Progenitor cell of endocrine pancreas (in vitro differentiated cells): ENCODE measurements at places on chromosomes 6 and 20.

GRCh38 chr6:129875610-129876520 lies 14.8 kb upstream of the TMEM244 start:
- DNase-seq, result no peak

GRCh38 chr6:78861509-78861908 lies 5.8 kb upstream of the IRAK1BP1 start:
- no peak for DNase-seq

DNA sequence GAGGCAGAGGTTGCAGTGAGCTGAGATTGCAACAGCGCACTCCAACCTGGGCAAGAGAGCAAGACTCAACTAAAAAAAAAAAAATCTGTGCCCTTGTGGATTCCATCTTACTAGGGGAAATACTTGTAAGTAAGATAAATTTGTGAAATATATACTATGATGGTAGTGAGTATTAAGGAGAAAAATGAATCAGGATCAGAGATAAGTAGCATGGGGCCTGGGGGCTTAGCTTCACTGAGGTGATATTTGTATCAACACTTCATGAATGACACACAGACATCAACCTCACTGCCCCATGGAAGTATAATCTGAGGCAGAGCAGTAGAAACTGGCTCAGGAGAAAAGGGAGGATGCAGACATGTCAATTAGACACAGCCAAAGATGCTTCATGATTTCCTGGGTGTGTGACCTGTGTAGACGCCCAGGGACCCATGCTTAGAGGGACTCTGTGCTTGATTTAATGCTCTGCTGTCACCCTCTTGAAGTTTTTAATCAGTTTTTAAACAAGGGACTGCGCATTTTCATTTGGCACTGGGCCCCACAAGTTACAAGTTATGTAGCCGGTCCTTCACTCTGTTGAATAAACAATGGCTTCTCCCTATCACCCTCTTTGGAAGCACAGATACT lies 41.9 kb downstream of the PCNA start:
- DNase-seq, result no peak

DNA sequence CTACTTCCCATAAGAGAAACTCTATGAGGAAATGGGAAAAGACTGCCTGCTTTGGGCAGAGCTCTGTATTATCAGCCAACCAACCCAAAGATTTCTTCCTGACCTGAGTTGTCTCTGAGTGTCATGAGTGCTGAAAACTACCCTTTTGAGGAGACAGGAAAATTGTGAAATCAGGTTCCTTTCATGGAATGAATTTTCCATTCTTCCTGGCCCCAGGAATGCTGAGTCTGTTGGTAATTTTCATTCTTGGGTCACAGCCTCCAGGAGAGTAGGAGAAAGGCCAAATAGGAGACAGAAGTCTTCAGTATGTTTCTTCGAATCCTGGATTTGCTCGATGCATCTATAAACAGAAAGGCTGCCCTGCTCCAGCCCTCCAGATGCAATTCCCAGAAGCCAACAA lies 53.6 kb downstream of the SCML4 start:
- DNase-seq, result no peak

DNA sequence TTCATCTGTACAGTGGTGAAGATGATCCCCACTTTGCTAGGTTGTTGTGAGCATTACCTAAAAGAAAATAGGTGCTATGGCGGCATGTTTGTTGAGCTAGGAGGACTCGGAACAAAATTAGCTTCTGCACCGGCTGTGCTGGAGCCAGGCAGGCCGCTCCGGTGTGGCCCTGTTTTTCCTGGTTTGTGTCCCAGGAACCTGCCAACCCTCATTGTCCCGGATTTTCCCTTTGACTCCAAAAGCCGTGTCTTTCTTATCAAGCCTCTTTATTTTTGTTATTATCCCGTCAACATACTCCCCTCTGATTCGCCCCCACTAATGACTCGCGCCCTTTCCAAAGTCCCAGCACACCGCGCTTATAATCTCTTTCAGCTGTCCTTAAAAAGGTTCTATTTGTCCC lies 117.0 kb downstream of the MYLK4 start:
- no peak for DNase-seq

DNA sequence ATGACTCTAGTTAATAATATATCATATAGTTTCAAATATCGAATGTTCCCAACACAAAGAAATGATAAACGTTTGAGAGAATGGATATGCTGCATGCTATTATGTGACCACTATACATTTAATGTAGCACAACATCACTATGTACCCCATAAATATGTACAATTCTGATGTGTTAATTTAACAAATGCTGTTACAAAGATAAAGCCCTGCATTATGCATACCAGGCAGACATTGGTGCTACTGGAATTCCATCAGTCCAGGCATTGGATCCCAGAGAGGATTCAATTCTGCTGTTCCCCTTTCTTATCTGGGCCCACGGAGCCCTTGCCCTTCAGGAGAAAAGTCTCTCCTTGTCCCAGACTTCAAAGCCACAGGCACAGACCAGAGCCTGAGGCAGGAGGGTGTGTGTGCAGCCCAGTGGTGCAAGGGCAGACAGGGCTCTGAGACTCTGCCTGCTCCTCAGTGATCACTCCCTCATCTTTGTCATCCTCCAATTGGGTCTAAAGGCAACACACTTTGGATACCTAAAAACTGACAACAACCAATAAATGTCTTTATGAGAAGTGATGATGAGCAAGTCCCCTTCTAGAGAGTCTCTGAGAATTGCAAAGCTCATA lies 45.2 kb downstream of the PSMG4 start:
- DNase-seq, result no peak

- no peak for DNase-seq
These were observed 9.7 kb downstream of the CST7 start for GRCh38 chr20:24958506-24959385.

DNA sequence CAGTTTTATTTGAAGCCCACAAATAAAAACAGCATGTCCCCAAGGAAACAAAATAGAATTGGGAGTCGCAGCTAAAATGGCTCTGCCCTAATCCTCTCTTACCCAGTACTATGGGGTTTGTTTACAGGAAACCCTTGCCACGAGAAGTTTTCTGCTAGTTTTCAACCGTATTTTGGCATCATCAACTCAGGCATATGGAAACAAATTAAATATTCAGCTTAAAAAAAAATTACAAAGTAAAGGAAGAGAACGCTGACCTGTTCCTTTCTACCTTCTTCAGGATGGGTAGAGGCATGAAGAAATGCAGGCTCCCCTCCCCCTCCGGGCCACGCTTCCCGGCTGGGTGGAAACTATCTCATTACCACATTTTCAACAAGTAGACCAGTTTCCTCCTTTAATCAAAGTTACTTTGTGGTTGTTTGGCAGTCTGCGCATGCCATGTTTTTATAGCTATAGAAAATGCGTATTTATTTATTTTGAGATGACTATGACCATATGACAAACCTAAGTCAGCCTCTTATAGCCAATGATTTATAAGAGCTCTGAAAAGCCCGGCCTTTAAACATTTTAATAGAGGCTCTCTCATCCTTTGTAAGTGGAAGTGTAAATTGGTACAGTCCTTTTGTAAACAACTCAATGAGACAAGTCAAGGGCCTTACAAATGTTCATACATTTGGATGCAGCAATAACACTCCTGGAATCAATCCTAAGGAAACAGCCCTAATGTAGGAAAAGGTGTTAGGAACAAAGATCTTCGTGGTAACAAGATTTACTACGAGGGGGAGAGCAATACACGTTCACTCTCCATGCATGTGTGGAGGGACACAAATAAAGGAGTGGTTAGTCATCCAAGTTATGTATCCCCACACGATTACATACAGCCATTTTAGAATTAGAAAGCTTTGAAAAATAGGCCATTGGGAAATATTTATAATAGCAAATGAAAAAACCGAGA lies 16.1 kb upstream of the ZNF217 start:
- no peak for DNase-seq
